HS-5 (cell line): ENCODE measurements at places on chromosomes 4 and X.

- no peak for DNase-seq
Measured at GRCh38 chr4:166823126-166823525, 411.2 kb downstream of the SPOCK3 start.

GRCh38 chr4:33477715-33478114 lies 2757.5 kb downstream of the PCDH7 start:
- no peak for DNase-seq

GRCh38 chrX:135454816-135455215 lies 33.1 kb downstream of the SMIM10L2A start:
- DNase-seq: no peak

- DNase-seq: no peak
Measured at GRCh38 chrX:119481323-119481801, 13.1 kb downstream of the SLC25A5 start.

GRCh38 chr4:20283039-20283438 lies 31.3 kb downstream of the SLIT2 start:
- no peak for DNase-seq
